NCI-H2081 (cell line): ENCODE measurements at places on chromosomes 7 and 10.

DNA sequence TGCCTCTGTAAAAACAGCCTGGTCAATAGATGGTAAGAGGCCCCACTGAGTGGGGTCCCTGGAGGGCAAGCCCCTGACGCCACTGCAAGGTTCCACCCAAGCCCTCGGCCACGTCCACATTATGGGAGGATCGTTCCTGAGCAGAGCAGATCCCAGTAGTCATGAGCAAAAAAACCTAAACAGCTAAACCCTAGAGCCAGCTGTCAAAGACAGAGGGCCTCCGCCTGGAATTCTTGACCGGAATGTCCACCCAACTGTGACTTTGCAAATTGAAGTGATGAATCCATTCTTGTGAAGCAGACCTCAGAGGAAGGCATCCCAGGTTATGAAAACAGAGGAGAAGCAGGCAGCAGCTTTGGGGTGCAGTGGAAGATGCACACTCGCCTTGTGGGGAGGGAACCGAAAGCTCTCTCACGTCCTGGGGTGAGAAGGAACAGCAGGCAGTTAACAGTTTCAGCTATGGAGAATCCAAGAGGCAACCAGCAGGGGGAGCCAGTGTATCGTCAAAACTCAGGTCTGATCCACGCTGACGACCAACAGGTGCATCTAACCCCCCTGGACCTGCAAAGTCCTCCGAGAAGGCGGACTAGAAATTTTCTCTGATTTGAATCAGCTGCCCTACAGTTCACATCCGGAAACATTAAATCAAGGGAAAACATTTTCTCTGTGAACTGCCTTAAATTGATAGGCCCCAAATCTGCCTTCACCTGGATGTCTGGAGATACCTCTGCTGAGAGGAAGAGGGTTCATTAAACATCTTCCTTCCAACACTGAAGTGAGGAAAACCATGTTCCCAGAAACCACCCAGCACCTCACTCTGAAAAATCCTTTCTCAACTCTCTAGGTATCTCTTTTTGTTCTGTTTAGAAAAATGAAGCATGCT lies 139.1 kb upstream of the PFKP start:
- DNase-seq, result peak; percentile 57

DNA sequence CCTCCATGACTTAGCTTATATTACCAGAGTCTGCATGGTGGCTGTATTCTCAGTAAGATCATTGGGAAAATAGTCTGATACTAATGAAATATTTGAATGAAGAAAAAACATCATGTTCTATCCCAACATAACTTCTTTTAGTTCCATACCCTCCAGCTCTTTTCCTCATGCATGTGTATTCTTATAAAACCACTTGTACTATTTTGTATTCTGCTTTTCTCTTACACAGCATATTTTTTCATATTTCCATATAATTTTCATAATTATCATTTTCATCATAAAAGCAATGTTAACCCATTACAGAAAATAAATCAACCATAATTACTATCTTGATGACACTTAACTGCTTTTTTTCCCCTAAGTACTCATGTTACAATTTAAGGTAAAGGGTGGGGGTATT lies 371.2 kb upstream of the LRGUK start:
- no peak for DNase-seq

DNA sequence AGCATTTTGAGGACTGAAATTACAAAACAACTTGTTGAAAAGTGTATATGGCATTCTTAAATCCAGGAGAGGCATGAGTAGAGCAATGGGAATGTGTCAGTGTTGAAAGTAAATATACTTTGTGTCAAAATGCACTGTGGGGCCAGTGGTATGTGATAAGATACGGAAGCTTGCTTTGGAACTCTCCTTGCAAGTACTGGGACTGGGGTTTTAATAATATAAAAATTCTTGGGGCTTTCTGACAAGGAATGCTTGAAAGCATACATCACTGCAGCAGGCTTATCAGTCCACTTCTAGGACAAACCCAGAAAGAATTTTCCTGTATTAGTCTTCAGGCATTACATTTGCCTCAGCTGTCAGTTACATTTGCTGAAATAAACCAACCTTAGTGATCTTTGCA lies 472.8 kb upstream of the FZD8 start:
- DNase-seq, result no peak

DNA sequence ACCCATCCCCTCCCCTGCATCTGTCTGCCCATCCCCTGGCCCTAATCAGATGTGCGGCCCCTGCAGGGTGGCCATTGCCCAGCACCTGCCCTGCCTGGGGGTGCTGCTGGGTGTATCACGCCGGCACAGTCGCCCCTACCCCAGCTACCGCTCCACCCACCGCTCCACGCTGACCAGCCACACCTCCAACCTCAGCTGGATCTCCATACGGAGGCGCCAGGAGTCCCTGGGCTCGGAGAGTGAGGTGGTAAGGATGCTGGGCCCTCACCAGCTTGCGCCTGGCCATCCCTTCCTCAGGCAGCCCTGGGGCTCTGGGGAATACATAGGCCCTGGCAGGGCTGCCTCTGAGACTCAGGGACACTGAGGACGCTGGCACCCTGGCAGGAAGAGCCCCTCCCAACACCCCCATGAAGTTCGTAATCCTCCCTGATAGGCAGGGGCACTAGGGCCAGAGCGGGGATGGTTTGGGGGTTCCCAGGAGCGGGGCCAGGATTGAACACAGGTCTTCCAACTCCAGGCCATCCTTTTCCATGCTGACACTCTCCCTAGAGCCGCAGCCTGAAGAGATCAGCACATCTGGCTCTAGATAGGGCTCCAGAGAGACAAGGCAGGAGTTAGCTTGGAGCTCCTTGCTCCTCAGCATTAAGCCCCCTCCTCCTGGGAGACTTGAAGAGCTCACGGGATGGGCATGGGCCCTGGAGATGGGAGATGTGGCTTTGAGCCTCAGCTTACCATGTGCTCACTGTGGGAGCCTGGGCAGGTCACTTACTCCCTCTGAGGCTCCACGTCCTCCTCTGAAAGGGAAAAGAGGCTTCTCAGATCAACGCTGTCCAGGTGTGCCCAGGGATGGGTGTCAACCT lies 5.9 kb upstream of the LDB3 start:
- DNase-seq, result no peak

DNA sequence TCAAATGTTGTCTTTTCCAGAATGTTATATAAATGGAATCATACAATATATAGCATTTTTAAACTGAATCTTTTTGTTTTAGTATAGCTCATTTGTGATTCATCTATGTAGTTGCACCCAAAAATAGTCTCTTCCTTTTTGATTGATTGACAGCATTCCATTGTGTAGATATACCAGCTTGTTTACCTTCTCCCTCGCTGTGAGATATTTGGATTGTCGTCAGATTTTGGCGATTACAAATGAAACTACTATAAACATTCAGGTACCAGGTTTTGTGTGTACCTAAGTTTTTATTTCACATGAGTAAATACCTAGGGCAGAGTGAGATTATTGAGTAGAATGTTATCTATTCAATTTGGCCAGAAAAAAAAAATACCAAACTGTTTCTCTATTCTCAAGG lies 584.7 kb upstream of the SORCS1 start:
- DNase-seq, result no peak

GRCh38 chr10:125812128-125812750 lies 10.8 kb downstream of the UROS start:
- DNase-seq, result no peak

DNA sequence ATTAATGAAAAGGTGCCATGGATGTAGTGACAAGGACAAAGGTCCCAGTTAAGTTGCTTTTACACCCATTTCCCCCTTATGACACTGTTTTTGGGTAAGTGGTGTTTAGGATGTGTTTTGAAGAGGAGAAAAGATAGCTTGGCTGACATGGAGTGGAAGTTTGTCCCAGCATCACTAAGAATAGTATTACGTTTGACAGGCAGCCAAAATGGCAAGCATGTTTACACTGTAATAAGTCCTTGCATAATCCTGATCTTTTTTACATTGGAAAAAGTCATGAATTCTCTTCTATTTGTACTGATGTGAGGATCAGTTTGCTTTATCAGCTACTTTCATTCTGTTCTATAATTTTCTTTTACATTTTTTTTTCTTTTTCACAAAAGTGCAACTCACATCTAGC lies 137.8 kb downstream of the CHRM2 start:
- DNase-seq, result no peak

GRCh38 chr7:89334797-89335196 lies 539.3 kb upstream of the TEX47 start:
- no peak for DNase-seq

GRCh38 chr10:96263669-96264068 lies 7.7 kb downstream of the BLNK start:
- DNase-seq, result no peak

DNA sequence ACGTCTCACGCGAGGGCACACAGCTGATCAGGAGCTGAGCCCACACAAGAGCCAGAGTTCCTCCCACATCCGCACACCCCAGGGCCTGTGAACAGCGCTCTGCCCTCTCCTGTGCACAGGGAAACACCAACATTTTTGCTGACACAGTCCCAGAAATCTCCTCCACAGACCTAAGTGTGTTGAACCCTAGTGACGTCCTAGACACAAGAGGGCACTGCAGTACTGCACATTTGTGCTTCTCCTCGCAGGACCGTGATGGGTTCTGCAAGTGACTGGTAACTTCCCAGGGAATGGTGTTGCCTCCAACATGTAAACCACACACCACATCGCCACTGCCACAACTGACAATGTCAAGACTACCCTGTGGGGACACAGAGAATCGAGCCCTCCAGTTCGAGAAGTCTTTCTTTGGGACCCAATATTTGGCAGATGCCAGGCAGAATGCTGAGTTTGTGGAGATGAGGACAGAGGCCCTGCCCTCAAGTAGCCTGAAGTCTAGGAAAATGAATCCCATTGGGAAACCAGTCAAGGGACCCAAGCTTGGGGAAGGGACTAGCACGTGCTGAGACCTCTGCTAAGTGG lies 170.3 kb downstream of the PAXIP1 start:
- DNase-seq, result no peak

DNA sequence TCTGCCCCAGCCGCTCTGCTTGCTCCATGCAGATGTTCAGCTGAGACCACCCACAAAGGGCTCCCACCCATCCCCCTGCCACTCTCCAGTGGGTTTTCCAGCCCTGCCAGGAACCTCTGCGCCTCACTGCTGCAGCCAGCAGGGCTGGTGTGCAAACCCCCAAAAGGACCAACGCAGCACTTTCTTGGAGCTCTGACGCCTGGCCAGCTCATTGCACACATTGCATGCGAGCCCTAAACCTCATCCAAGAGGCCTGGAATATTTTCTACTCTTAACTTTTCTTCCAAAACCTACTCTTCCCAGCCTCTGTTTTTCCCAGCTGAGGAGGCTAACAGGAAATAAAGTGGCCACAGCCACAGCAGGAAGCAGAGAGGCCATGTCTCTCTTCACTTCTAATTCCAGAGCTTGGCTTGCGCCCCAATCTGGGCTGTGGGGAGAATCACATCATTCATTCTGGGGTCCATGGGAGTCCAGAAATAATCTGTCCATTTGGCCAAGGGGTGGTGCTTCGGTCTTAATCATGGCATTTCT lies 4.6 kb upstream of the FAM170B start:
- DNase-seq, result no peak

DNA sequence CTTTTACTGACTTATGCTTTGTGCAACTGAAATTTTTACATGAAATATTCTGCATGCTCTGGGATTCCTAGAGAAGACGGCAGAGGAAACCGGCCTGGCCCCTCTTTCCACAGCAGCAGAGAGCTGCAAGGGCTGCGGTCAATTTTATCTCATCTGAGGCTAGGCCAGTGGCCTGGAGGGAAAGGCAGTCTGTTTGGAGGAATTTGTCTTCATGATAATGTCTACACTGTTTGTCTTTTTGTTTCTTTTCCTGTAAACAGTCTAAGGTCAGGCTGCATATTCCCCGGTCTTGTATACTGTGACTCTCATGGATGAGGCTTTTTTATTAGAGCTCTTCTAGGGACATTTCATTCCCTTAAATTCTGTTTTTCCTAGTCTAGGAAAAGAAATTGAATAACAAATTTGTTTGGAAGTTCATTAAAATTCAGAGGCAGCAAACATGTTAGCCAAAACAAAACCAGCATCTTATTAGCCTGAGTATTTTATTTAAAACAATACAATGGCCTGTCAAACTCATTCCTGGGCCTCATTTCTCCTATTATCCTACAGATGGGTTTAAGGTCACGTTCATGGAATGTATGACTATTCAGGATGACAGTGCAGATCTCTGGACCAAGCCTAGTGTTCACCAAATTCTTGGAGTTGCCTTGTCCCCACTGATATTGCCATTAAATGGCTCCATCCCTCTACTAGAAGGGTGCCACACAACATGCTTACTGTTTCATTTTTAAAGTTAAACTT lies 26.4 kb downstream of the LAMB4 start:
- no peak for DNase-seq

DNA sequence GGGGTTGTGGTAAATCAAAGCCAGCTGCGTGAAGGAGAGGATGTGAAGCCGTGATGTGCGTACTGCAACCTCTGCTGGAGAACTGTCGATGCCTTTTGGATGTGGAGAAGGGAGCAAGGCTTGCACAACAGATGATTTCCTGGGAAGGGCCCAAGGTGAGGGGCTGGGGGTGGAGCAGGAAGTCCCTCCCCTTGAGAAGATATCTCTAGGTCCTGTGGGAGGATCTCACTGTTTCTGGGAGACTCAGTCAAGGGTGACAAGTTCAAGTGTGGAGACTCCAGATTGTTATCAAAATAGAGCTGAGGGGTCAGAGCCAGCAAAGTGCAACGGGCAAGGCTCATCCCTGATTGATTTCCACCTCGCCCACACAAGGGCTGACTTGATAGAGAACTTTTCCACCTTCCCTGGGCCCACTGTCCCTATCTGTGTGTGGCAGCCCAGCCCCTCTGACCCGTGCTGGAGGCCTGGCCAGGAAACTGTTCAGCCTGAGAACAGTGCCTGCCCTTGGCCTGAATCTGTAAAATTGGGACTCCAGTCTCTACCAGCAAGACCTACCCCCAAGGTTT lies 55.0 kb downstream of the COL13A1 start:
- DNase-seq, result no peak

DNA sequence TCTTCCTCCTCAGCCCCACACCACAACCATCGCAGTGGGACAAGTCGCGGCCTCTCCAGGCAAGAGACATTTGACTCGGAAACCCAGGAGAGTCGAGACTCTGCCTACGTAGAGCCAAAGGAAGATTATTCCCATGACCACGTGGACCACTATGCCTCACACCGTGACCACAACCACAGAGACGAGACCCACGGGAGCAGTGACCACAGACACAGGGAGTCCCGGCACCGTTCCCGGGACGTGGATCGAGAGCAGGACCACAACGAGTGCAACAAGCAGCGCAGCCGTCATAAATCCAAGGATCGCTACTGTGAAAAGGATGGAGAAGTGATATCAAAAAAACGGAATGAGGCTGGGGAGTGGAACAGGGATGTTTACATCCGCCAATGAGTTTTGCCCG lies 112.1 kb downstream of the NSUN6 start:
- no peak for DNase-seq

DNA sequence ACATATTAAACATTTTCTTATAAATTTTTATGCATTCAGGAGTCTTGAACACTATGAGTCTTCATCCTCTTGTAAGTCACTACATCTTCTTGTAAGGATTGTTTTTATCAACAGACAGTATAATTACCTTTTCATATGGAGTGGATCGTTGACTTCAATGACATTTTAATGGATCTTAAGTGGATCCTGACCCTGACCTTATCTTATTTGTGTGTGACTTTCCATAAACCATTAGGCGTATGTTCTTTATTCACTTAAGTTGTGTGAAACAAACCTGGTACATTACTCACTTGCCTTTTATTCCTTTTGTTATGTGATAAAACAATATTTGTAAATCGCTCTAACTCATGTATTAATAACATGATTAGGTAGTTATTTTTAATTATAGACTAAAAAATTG lies 18.5 kb upstream of the SEMA3C start:
- no peak for DNase-seq
